Brain microvascular endothelial cell (primary cell): ENCODE measurements at places on chromosomes 13 and 19.

- DNase-seq = peak; percentile 68
Measured at GRCh38 chr13:103371271-103371670, 305.1 kb upstream of the SLC10A2 start.

- no peak for DNase-seq
Measured at GRCh38 chr19:56596676-56597075, 1.6 kb downstream of the ZNF71 start.

- no peak for DNase-seq
Measured at GRCh38 chr13:45257638-45258333, 56.9 kb upstream of the KCTD4 start.

DNA sequence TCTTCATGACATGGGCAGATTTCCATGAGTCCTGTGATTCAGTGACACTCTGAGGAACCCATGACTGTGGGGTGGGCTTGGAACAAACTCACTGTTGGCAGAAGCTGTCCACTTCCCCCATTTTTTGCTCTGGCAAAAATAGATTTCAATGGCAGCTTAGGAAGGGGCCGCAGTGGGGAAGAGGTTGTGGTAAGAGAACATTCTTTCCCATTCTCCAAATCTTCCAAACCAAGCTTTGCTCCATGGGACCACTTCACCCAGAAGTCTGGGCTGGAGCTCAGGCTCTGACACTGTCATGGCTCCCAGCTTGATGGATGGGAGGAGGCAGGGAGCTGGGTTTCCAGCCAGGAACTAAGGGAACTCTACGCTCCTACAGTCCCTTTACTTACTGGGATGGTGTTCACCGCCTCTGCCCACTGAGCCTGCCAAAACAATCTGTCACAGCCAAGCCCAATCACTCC lies 24.9 kb upstream of the MEDAG start:
- no peak for DNase-seq

DNA sequence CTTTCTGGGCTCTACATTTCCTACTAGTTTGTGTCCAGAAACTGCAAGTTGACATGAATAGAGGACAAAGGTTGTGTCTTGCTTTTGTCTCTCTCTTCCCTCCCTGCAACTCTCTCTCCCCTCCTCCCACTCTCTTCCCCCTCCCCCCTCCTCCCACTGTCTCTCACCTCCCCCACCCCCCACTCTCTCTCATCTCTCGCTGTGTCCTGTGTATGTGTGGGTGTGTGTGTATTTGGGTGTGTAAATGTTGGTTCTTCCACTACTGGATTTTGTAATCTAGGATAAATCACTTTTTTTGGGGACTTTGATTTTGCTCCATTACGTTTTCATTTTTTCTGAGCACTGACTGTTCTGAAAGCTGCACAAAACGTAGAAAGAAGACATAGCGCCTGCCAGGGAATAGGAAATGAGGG lies 48.4 kb downstream of the AKAP11 start:
- no peak for DNase-seq
